ENCODE measurements at places on chromosomes 4 and X.

DNA sequence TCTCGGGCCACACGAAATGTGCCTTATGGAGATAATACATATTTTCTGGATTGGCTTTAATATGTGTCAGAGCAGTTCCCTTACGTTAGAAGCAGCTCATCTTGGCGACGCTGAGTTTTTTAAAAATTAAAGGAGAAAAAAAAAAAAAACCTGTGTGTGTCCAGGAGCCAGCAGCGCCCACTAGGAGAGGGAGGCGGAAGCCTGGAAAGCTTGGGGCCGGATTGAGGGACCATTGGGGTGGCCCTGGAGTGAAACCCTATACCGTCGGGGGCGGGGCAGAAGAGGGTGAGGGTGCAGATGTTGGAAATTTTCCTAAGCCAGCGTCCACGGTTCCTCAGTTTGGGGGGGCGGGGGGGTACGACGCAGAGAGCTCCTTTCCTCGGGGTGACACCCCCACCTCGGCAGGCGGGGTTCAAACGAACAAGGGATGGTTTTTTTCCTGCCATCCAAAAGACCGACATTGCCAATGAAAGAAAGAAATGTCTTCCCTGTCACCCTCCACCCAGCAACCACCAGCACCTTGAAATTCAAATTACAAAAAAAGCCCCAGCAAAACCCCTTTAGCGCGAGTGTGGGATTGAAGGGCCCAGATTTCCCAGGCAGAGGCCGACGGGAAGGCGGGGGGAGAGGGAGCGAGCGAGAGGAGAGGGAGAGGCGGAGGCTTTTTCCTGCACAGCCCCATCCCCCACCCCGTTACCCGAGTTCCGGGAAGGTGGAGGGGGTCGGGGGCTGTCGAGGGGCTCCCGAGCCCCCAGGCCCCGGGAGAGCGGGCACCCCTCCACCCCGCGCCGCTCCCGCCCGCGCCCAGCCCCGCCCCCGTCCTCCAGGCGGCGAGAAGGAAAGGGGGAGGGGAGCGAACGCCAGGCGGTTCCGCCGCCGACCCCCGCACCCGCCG is 859 bp downstream of the SMARCA1 start:
- no peak for DNase-seq

DNA sequence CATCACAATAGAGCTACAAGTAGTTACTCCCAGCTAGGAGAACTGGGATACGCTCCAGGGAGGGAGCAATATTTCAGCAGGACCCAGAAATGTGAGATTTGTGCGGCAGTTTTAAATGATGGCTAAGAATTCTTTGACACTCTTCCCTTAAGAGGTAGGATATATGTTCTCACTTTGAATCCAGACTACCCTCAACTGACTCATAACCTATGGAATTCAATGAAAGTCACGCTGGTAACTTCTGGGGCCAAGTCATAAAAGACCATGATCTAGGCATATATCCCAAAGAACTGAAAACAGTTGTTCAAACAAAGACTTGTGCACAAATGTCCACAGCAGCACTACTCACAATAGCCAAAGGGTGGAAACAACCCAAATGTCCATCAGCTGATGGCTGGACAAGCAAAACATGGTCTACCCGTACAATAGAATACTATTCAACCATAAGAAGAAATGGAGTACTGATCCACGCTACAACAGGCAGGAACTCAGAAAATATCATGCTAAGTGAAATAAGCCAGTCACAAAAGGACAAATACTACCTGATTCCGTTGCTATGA is 10.5 kb downstream of the CD99L2 start:
- no peak for DNase-seq

DNA sequence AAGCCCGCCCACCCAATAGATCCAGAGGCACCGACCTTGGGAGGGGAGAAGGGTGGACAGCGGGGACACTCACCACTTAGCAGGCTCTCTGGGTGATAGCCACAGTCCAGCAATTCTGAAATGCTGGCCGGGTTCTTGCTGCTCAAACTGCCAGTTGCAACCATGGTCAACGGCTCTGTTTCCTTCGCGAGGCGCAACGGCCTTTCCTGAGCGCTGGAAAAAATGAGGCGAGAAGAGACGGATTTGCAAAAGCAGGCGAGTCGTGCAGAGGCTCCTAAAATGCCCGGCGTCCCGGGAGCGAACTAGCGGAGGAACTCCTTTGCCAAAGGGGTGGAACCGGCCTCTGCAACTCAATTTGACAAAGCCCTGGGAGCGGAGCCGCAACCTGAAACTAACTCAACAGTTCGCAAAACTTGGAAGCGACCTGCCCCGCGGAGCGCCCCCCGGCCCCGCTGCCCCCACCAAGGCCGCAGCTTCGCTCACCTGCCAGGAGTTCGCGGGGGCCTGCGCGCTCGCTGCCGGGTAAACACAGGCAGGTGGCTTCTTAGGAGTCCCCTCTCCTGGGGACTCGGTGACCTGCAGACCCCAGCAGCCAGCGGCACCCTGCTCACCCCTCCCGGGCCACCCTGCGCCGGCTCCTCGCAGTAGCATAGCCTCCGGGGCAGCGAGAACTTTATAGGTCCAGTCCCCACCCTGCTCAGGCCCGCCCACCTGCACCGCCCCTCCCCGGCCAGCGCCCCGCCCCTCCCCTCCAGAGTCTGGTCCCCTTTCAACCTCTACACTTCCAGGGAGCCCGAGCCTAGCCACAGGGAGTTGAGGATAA is at the start of gene DDIT4L:
Gene DDIT4L, minus strand, starts transcription at position 649 of the 823 bp plus-strand sequence. Its CDS starts 485 bp downstream, at position 164.
- DNase-seq, result no peak

- DNase-seq, result no peak
Observed at GRCh38 chrX:47776292-47777006, 60.3 kb upstream of the ZNF81 start.

DNA sequence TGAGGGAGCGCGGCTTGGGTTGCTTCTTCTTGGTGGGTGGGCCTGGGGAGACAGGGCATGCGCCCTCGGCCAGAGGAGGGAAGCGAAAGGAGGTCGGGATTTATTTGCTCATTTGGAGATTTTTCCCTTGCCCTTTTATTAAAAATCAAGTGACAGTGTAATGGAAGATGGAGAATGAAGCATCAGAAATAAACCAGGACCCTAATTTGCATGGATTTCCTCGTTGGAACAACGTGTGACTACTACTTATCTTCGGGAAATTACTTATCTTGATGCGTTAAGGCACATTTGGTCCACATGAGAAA is 709 bp upstream of the CLOCK start:
- DNase-seq, result no peak

DNA sequence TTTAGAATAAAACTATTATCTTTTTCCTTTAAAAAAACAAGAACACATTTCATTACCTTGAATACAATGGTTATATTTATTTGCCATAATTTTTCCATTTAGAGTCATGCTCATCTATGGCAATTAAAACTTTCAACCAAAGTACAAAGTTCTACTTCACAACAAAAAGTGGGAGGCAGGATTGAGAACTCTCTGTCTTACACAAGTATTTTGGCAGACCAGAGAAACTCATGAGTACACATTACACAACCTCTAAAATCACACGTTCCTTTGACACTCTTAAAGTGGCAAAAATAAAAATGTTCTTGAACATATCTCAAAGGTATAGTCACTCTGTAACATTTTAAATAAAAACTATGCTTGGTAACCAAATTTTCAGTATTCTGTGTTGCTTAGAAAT is 213.4 kb downstream of the IL15 start:
- no peak for DNase-seq

- DNase-seq, result no peak
Observed at GRCh38 chrX:53695946-53696549, 9.5 kb upstream of the HUWE1 start.

DNA sequence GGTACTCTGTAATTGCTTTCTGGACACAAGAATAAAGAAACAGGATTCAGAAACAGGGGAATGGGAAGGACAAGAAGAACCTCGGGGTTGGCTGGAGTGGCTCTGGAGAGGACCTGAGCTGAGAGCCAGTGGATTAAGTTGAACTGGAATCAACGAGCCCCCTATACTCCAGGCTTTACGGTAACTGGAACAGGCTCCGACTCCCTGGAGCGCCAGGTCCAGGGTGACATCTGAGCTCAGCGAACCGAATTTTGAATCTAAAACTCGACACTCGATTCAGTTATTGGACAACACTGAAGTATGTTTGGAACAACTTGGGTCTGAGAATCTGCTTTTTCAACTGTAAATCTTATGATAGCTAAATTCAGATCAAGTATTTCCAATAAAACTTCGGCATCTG is 23.9 kb downstream of the HMX1 start:
- no peak for DNase-seq

DNA sequence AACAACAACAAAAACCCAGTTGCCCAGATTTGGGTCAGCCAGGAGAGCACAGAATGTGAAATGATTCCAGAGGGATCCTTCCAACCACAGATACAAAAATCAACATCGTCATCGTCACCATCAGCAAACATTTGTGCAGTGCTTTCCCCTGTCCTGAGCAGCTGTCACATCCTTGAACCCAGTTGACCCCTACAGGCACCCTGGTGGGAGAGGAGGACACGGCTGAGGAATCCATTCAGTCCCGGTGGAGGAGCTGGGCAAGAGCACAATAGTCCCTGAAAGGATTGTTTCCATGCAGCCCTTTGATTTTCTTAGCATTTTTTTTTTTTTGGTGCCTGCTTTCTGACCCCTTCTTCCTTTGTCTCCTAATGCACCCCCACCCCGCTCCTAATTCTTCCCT is 37.1 kb upstream of the STX18 start:
- no peak for DNase-seq

DNA sequence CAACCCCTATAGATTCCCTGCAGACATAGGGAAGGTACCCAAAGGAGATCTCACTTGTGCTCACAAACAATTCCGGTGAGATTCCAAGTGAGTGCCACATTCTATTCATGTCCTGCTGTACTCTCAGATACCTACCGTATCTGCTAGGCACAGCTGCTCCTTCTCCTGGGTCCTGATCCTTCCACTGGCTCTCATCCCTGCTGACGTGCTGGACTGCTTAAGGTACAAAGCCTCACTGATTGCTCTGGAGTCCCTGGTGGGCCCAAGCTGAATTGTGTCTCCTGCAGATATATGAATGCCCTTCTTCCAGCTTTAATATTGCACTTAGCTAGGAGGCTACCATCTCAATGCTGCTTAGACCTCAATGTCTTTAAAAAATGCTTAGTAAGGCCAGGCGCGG is 2.4 kb downstream of the TCEAL1 start:
- DNase-seq, result no peak

- no peak for DNase-seq
Observed at GRCh38 chrX:25016938-25017598, 1.3 kb upstream of the ARX start.

GRCh38 chrX:22748093-22748999 is 251.4 kb upstream of the DDX53 start:
- peak; percentile 1 for DNase-seq

DNA sequence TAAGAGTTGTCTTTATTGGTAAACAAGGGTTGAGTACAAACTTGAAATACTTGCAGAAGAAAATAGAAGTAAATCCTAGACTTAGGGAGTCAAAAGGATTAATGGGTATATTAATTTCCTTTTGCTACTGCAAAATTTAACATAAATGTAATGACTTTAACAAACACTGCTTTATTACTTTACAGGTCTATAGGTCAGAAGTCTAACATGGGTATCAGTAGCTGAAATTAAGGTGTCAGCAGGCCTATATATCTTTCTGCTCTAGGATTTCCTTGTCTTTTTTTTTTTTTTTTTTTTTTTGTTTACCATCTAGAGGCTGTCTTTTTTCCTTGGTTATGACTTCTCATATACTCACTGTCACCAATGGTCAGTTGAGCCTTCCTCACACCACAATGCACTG is 220.4 kb downstream of the GRID2 start:
- no peak for DNase-seq

GRCh38 chrX:37425370-37425769 is 76.2 kb downstream of the PRRG1 start:
- DNase-seq, result no peak

DNA sequence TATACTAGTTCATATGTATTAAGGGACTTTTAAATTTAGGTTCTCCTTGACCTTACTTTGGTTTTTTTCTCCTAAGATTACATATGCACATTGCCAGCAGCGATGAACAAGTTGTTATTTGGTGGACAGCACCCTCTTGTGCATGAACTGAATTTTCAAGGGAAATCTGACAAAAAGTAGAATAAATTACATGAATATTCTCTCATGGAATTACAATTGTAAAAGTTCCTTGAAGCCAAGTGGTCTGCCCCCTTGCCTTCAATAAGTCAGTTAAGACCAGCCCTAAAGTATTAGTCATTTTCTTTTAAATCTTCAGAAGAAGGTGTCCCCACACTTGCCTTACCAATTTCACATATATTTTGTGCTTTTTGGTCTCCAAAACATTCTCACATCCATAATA is 30.7 kb upstream of the SMARCA5 start:
- DNase-seq, result no peak

All from stimulated activated CD8-positive, alpha-beta memory T cell treated with anti-CD3 and anti-CD28 coated beads, Interleukin-4, amount 100 ng/mL, for 1 hour (primary cell).